ENCODE measurements at places on chromosomes 16 and 17.

GRCh38 chr16:19853742-19854542 lies 30.7 kb downstream of the GPRC5B start:
- DNase-seq, result no peak

GRCh38 chr17:39751016-39751543 lies 13.3 kb downstream of the GRB7 start:
- DNase-seq, result no peak

DNA sequence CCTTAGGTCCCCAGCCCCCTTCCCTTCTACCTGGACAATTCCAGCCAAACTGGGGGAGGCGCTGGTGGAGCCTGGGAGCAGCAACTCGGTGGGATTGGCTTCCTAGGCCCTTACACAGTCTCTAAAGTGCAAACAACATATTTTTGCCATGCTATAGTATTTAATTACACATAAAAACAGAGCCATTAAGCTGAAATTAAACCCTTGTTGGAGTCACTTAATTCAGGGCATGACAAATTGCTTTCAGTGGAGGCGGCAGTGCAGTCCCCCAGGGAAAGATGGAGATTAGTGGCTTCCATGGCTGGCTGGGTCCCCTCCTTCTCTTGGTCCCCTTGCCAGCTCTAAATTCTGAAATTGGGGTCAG lies 17.3 kb downstream of the IGFBP4 start:
- no peak for DNase-seq

GRCh38 chr17:82403662-82404660 lies 14.2 kb upstream of the HEXD start:
- DNase-seq, result no peak

GRCh38 chr16:66443269-66443652 lies 16.2 kb downstream of the BEAN1 start:
- no peak for DNase-seq

DNA sequence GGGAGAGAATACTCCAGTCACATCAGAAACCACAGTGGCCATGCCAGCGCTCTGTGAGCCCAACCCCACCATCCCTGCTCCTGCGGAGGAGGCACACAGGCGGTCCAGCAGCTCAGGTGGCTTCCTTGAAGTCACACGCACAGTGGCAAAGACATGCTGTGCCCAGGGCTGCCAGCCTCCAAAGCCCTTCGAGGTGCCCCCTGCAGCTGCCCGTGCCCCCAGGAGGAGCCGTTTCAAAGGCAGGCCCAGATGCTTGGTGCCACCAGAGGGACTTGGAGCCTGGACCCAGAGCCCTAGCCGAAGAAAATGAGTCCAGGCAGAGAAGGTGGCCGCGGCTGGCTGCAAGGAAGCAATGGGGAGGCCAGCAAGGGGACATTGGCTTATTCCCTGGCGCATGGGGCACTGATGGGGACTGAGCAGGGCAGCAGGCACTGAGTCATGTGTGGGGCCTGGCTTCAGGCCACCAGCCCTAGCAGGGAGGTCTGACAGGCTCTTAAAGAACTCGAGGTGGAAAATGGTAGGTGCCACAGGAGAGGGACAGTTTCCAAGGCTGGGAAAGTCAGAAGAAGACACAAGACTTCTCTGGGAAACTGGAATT lies 17.2 kb upstream of the CACNG1 start:
- DNase-seq, result no peak

GRCh38 chr16:63298993-63299392 lies 1262.8 kb upstream of the CDH8 start:
- DNase-seq, result no peak

GRCh38 chr16:68506331-68507053 lies 32.6 kb upstream of the ZFP90 start:
- DNase-seq, result no peak

- no peak for DNase-seq
Measured at GRCh38 chr16:57235128-57236021, 9.7 kb upstream of the ARL2BP start.

DNA sequence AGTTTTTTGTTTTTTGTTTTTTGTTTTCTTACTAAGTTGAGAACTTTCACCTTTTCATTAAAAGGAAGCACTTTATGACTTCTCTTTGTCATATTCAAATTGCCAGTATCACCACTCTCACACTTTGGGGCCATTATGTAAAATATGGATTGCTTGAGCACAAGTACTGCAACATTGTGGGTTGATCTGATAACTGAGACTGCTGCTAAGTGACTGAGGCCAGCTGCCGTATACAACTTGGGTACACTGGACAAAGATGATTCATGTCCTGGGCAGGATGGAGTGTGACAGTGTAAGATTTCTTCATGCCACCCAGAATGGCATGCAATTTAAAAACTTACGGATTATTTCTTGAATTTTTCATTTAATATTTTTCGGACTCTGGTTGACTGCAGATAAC lies 7.8 kb downstream of the TTC19 start:
- no peak for DNase-seq

DNA sequence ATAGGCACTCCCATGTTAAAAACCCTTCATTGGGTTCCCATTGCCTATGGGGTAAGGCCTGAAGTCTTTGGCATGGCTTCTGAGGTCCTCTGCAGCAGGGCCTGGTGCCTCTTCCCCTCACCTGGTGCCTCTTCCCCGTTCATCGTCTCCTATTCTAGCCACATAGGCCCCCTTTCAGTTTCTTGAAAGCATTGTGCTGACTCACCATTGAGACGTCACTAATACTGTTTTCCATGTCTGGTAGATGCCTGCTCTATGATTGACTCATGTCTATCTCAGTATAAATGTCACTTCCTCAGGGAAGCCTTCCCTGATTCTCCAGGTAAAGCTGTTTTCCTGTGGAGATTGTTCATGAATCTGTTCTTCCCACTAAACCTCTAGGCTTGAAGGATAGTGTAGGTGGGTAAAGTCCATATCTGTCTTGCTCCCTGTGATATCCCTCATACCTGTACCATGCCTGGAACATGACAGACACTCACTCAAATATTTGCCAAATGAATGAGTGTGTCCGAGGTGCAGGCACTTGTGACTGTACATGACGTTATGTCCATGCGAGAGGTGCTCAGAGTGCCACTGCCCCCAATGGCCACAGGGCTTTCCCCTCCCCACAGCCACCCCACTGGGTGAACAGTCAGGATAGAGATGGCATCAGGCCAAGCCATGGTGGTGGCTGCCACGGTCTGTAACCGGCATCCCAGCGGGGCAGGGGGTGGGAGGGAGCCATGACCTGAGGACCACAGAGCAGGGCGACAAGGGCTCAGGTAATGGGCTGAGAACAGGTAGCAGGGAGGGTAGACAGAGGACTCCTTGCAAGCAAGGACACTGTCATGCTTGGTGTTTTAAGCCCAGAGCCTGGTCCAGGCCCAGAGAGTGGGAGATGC lies 85.2 kb upstream of the FAM20A start:
- no peak for DNase-seq

GRCh38 chr17:50768346-50768761 lies 1.0 kb upstream of the ANKRD40CL start:
- DNase-seq, result no peak

GRCh38 chr16:75114946-75115825 lies 1.4 kb downstream of the LDHD start:
- DNase-seq, result no peak

- no peak for DNase-seq
Measured at GRCh38 chr16:77877712-77878347, 89.5 kb downstream of the VAT1L start.

- no peak for DNase-seq
Measured at GRCh38 chr16:30470632-30470995, 1.9 kb upstream of the ITGAL start.

- no peak for DNase-seq
Measured at GRCh38 chr17:80760511-80760911, 215.9 kb downstream of the RPTOR start.

DNA sequence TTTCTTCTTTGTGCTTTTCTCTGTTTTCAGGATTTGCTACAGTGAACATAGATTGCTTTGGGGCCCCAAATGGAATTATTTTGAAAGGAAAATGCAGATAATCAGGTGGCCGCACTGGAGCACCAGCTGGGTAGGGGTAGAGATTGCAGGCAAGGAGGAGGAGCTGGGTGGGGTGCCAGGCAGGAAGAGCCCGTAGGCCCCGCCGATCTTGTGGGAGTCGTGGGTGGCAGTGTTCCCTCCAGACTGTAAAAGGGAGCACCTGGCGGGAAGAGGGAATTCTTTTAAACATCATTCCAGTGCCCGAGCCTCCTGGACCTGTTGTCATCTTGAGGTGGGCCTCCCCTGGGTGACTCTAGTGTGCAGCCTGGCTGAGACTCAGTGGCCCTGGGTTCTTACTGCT lies 1.2 kb downstream of the STH start:
- DNase-seq, result no peak

GRCh38 chr17:21253646-21254441 lies 634 bp upstream of the NATD1 start:
- DNase-seq, result no peak
